ENCODE measurements at places on chromosomes 3 and 15.

- DNase-seq, result no peak
These were observed 337.7 kb upstream of the AGTR1 start for GRCh38 chr3:148360051-148360450.

- no peak for DNase-seq
These were observed 441.7 kb upstream of the PDZRN3 start for GRCh38 chr3:74066456-74066855.

- DNase-seq, result no peak
These were observed 32.3 kb downstream of the PAQR9 start for GRCh38 chr3:142931222-142931621.

- DNase-seq, result no peak
These were observed 908.4 kb downstream of the EPHA3 start for GRCh38 chr3:90015688-90016356.

DNA sequence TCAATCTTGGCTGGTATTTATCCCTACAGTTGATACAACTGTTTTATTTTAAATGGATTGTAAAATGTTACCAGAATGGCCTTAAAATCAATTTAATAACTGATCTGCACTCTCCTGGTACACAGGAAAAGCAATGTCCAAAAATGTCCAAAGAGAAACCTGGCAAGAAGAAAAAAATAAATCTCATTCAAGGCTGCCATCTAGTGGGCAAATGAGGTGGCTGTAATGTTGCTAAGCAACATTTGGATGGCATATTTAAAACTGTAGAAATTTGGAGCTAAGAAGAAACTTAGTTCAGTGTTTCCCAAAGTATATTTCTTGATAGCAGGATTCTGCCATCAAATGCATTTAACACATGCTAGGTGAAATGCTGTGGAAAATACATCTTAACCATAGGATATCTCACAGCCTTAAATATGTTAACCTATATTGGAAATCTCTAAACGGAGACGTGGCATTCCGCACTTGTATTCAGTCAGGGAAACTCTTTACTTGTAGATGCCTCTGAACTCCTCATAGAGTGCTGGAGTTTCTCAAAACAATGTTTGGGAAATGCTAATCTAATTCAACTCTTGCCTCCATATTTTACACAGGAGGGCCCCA is 216.8 kb downstream of the ERC2 start:
- DNase-seq, result peak; percentile 38

- DNase-seq, result no peak
These were observed 128.4 kb downstream of the NECTIN3 start for GRCh38 chr3:111200027-111200426.

- no peak for DNase-seq
These were observed 44.8 kb upstream of the ADAMTS9 start for GRCh38 chr3:64732576-64732975.

GRCh38 chr3:87173776-87174175 is 53.3 kb upstream of the CHMP2B start:
- DNase-seq, result no peak

DNA sequence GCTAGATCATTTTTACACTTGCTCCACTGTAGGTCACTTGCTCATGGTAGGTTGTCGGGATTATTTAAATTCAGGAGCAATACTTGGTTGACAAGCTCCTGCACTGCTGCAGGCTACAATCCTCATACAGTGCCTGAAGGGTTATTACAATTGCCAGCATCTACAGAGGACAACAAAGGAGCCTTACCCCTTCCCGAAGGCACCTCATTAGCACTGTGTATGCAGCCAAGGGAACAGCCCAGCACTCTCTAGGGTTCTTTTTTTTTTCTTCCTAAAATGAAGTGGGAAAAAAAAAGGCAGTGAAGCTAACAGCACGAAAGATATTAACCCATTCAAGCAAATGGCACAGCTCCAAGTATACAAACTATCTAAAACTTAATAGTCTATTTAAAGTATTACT is 142.7 kb downstream of the ULK4 start:
- DNase-seq, result no peak

DNA sequence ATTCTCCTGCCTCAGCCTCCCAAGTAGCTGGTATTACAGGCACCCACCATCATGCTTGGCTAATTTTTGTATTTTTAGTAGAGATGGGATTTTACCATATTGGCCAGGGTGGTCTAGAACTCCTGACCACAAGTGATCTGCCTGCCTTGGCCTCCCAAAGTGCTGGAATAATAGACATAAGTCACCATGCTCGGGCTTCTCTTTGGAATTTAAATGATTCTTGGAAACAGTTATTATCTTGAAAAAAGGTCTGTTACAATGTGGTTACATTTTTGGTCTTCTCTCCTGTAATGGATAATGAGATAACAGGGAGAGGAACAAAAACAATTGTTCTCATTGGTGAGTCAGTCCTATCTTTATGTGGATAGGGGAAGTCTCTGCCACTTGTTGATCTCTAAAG is 59.8 kb upstream of the AADACL2 start:
- no peak for DNase-seq

GRCh38 chr3:29606416-29606815 is 325.5 kb downstream of the RBMS3 start:
- no peak for DNase-seq
